ENCODE measurements at places on chromosomes 16 and 17. TPM values are rescaled to one million over a fixed set of nuclear protein-coding genes. Genes with fewer than 3 reads are reported as not detected.

GRCh38 chr16:16042076-16042475 is 92.7 kb downstream of the ABCC1 start:
- peak; percentile 70 for DNase-seq
- no peaks in the 10 kb centered on the region for H3K4me1 ChIP-seq
- peaks cover 60% of the 10 kb centered on the region for H3K36me3 ChIP-seq
- H3K4me3 ChIP-seq: no peak overlapping the region

DNA sequence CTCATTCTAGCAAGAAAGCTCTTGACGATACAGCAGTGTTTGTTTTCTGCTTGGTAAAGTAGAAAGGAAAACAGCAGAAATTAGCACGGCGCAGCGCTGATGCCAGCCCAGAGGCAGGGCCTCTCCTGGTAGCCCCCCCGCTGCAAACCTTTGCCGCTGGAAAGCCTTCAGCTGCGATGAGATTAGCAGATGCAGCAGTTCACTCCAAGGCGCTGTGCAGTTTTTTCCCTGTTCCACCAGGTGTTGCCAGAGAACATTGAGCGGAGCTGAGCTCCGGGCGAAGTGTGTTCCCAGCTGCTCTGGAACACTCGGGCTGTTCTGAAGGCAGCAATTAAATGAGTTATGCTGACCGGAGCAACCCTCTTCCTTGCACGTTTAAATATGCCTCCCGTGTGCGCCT is 72.5 kb downstream of the RBFOX1 start:
- no peaks in the 10 kb centered on the region for H3K4me1 ChIP-seq
- DNase-seq: peak; percentile 66
- H3K36me3 ChIP-seq: no peaks in the 10 kb centered on the region
- no peak overlapping the region for H3K27ac ChIP-seq
- H3K4me3 ChIP-seq: no peak overlapping the region

- H3K27me3 ChIP-seq: no peaks in the 10 kb centered on the region
- DNase-seq: no peak
- H3K27ac ChIP-seq: no peak overlapping the region
- no peak overlapping the region for H3K4me3 ChIP-seq
- H3K4me1 ChIP-seq: no peaks in the 10 kb centered on the region
These were observed 154.5 kb downstream of the LAT start for GRCh38 chr16:29139261-29139802.

GRCh38 chr17:19549746-19550623 is 16.3 kb downstream of the SLC47A1 start:
- H3K27me3 ChIP-seq: no peaks in the 10 kb centered on the region
- no peak overlapping the region for H3K27ac ChIP-seq
- no peak overlapping the region for H3K4me3 ChIP-seq
- no peaks in the 10 kb centered on the region for H3K36me3 ChIP-seq
- no peaks in the 10 kb centered on the region for H3K4me1 ChIP-seq

GRCh38 chr17:49180303-49180702 is 30.1 kb downstream of the GNGT2 start:
- no peaks in the 10 kb centered on the region for H3K4me1 ChIP-seq
- DNase-seq: peak; percentile 67
- no peak overlapping the region for H3K27ac ChIP-seq

DNA sequence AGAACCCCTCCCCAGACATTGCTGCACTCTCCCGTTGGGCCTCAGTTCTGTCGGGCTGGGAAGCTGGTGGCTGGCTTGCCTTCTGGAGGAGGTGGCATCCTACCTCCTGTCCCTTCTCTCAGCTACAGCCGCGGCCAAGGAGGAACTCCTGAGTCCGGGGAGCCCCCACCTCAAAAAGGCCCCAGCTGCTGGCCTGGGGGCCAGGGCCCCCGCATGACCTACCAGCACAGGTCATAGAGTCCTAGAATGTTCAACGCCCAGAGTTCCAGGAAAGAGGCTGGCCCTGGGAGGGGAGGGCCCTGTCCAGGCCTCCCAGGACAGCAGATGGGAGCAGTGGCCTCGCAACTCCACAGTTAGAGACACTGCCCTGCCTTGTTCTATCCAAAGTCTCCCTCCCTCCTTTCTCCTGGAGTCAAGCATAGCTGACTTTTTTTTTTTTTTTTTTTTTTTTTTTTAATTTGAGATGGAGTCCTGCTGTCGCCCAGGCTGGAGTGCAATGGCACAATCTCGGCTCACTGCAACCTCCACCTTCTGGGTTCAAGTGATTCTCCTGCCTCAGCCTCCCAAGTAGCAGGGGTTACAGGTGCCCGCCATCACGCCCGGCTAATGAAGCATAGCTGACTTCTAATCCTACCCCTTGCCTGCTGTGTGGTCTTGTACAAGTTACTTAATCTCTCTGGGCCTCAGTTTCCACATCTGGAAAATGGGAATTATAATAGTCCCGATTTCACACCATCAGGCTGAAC is 7.1 kb downstream of the CARHSP1 start:
- H3K27me3 ChIP-seq: no peaks in the 10 kb centered on the region
- peaks cover 45% of the 10 kb centered on the region for H3K4me1 ChIP-seq
- no peak overlapping the region for H3K4me3 ChIP-seq
- H3K36me3 ChIP-seq: peaks cover 14% of the 10 kb centered on the region

GRCh38 chr17:1324201-1324771 is 44.8 kb downstream of the TRARG1 start:
- H3K4me3 ChIP-seq: no peak overlapping the region
- DNase-seq: no peak
- no peaks in the 10 kb centered on the region for H3K36me3 ChIP-seq
- H3K27me3 ChIP-seq: no peaks in the 10 kb centered on the region
- H3K4me1 ChIP-seq: no peaks in the 10 kb centered on the region

GRCh38 chr16:89827383-89828198 is 684 bp upstream of the SPIRE2 start:
- peak overlapping the region; percentile 32 for H3K27ac ChIP-seq
- H3K36me3 ChIP-seq: no peaks in the 10 kb centered on the region
- peak overlapping the region; percentile 52 for H3K4me3 ChIP-seq
- H3K27me3 ChIP-seq: no peaks in the 10 kb centered on the region
- peak; percentile 54 for DNase-seq

GRCh38 chr17:1597861-1598342 is 30.7 kb downstream of the SLC43A2 start:
- H3K27me3 ChIP-seq: no peaks in the 10 kb centered on the region
- no peak overlapping the region for H3K27ac ChIP-seq
- H3K4me3 ChIP-seq: no peak overlapping the region
- peaks cover 3% of the 10 kb centered on the region for H3K4me1 ChIP-seq
- no peak for DNase-seq

- H3K4me3 ChIP-seq: no peak overlapping the region
- H3K27ac ChIP-seq: no peak overlapping the region
- H3K36me3 ChIP-seq: no peaks in the 10 kb centered on the region
- DNase-seq: no peak
These were observed 34.3 kb downstream of the C17orf75 start for GRCh38 chr17:32307658-32308057.

The CRYBA1 gene
- not detected for total RNA-seq

DNA sequence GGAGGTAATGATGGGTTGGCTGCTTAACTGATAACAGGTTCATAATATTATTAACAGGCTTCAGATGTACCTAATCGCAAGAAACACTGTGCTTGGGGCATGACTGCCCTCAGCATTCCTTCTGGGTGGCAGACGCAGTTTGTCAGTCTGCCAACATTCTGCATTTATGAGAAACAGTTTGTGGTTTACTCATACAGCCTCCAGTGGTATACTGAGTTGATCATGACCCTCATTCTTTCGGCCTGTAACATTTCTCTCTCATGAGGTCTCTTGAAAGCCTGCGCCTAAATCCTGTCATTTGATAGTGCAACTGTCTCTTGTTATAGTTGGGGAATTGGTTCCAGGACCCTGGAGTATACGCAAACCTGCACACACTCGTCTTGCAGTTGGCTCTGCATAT is 4.9 kb upstream of the RUSF1 start:
- H3K36me3 ChIP-seq: no peaks in the 10 kb centered on the region
- peaks cover 8% of the 10 kb centered on the region for H3K4me1 ChIP-seq
- no peak for DNase-seq
- H3K27me3 ChIP-seq: no peaks in the 10 kb centered on the region
- no peak overlapping the region for H3K4me3 ChIP-seq
- H3K27ac ChIP-seq: no peak overlapping the region

Measured in heart left ventricle (tissue), 16 donors.